Stimulated activated CD8-positive, alpha-beta memory T cell treated with anti-CD3 and anti-CD28 coated beads, Interleukin-4, amount 100 ng/mL, for 48 hours (primary cell): ENCODE measurements at places on chromosomes 6 and 20.
A peak's percentile ranks its signal among the peaks of the same experiment; 100 is the strongest.

GRCh38 chr6:146408583-146408982, 135.1 kb upstream of the RAB32 start:
- no peak for DNase-seq

DNA sequence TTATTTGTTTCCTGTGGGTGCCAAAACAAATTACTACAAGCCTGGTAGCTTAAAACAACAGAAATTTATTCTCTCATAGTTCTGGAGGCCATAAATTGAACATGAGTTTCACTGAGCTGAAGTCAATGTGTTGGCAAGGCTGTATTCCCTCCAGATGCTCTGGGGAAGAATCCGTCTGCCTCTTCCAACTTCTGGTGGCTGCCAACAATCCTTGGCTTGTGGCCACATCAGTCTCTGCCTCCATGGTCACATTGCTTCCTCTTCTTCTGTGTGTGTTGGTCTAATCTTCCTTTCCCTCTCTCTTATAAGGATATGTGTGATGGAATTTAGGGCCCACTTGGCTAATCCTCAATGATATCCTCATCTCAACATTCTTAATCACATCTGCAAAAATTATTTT, 92.8 kb upstream of the EPB41L1 start:
- no peak for DNase-seq

- DNase-seq, result peak; percentile 41
These were observed 2.9 kb upstream of the HIVEP2 start for GRCh38 chr6:142947714-142948480.

- DNase-seq, result no peak
These were observed 49.1 kb downstream of the LYRM2 start for GRCh38 chr6:89589297-89590025.

- DNase-seq, result peak; percentile 79
These were observed 40.6 kb downstream of the ISM1 start for GRCh38 chr20:13261460-13262301.

DNA sequence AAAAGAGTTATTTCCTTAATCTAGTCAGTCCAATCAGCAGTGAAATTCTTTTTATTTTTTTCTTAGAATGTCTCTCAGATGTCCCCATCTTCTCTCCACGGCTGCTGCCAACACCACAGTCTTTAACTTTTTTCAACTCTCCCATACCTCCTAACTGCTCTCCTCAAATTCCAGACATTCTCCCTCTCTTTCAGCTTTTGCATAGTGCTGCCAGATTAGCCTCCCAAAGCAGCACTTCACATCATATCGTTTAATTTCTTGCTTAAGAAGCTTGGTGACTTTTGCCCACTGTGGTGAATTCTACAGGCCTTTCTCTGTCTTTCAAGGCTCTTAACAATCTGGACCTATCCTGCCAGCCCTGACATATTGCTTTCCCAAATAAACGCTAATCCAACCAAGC, 233.4 kb downstream of the UST start:
- DNase-seq, result no peak

- DNase-seq, result no peak
These were observed 215.6 kb upstream of the ZNF217 start for GRCh38 chr20:53809217-53809616.

- DNase-seq, result peak; percentile 32
These were observed 28.3 kb upstream of the CARMIL1 start for GRCh38 chr6:25250878-25251277.

- peak; percentile 65 for DNase-seq
These were observed 50.7 kb downstream of the PPP1R3G start for GRCh38 chr6:5135788-5136376.

GRCh38 chr6:133887156-133887879, 1.6 kb upstream of the TCF21 start:
- DNase-seq, result no peak

DNA sequence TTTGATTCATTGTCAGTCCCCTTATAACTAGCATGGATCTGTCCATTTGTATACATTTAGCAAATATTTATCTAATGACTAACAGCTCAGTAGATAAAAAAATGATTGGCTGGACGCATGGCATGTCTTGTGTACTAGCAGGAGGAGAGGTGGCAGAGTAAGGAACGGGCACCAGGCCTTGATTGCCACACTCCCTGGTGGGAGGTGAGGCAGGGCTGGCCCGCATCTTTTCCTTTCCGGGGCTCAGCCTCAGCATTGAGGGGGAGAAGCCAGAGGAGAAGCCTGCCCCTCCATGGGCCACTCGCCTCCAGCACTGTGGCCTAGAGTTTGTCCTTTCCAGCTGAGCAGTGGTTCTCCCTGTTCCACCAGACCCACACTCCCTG, 84.9 kb upstream of the TMEM181 start:
- no peak for DNase-seq

DNA sequence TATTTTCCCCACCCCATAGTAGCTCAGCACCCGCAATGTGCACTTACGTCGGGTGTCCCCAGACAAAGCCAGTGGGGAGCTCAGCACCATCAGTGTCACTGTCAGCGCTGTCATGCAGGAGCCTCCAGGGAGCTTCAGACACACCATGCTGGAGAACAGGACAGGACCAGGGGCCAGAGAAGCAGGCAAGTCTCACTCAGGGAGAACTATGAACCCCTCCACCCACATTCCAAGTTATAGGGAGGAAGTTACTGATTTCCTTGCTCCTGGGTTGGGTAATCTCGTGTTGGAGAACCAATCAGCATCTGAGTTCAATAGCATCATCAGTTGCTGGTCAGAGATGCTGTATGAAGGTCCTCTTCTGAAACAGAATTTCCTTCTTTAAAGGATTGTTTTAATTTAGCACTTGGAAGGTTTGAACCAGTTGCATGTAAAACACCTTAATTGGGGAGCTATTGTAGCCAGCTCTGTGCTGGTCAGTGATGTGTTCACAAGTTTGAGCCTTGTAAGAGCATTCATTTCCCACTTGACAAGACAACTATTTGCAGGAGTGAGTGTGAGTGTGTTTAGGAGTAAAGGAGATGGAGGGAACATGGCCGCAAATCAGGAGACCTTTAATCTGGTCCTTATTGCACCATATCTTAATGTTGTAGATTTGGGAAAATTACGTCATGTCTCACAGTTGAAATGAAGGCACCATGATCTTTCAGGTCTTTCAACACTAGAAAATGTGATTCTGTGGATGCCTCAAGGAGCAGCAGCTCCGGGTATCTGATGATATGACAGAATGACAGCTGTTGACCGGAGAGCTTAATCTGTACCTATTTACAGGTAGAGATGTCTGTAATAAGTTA, at the start of gene HLA-DRB1:
Gene HLA-DRB1, minus strand, starts transcription at position 253 of the 854 bp plus-strand sequence. Its CDS starts 106 bp downstream, at position 147.
- peak; percentile 37 for DNase-seq

DNA sequence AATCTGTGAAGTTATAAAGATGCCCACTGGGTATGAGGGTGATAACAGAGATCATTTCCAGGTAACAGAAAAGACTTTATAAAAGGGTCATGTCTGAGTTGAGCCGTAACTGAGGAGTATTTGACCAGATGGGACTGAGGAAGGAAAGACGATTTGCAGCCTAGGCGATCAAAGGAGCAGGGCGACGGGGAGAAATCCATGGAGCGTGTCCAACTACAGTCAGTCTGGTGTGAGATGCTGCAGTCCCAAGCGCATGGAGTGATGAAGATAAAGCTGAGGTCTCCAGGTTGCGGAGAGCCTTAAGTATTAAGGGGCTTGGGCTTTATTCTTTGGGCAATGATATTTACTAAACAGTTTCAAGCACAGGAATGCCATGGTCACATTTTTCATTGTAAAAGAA, 166.7 kb downstream of the PRKN start:
- DNase-seq, result no peak

DNA sequence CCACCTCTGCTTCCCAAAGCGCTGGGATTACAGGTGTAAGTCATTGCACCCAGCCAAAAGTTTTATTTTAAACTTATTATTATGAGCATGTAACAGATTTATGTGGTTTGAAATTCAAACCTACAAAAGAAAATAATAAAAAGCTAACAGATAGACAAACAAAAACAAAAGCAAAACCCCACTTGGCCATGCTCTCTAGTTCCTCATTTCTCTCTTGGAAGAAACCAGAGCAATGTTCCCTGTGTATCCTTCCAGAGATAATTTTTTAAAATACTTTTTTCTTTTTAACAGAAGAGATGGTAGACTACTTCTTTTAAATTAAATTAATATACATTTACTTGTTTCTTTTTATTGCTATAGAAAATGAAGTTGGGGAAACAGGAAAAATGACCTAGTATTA, 28.0 kb upstream of the SLC17A3 start:
- DNase-seq, result no peak

GRCh38 chr6:55812509-55812908, 62.9 kb downstream of the BMP5 start:
- DNase-seq, result no peak

DNA sequence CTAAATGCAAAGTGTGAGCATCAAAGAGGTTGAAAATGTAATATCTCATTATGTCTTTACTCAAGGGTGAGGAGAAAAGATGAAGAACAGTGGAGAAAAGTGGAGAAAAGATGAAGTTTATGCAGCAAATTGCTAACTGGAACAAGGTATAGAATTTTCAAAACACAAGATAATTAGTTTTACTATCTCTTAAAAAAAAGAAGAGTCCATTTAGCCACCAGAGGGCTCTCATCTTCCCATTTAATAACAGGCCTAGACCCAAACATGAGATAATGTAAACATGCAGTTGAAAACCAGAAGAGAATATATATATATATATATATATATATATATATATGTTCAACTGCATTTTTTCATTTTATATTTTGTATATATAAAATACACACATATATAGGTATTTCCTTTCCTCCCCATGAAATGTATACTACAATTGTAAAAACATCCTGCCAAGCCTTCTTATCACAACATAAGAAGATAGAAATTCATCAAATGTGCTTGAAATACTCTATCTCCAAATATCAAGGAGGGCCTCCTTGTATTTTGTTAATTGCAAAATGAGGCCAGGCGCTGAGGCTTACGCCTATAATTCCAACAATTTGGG, 78.4 kb downstream of the ADTRP start:
- no peak for DNase-seq

GRCh38 chr6:119142637-119143036, 64.2 kb upstream of the FAM184A start:
- no peak for DNase-seq

DNA sequence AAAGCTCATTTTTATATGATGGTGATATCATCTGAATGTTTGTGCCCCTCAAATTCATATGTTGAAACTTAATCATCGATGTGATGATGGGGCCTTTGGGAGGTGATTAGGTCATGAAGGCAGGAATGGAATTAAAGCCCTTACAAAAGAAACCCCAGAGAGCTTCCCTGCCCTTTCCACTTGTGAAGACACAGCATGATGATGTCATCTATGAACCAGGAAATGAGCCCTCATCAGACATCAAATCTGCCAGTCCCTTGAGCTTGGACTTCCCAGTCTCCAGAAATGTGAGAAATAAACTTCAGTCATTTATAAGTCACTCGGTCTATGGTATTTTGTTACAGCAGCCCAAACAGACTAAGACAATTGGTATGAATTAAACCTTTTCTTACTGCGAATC, 153.1 kb downstream of the MYB start:
- DNase-seq, result no peak

- no peak for DNase-seq
These were observed 11.7 kb upstream of the FRK start for GRCh38 chr6:116072368-116072767.

DNA sequence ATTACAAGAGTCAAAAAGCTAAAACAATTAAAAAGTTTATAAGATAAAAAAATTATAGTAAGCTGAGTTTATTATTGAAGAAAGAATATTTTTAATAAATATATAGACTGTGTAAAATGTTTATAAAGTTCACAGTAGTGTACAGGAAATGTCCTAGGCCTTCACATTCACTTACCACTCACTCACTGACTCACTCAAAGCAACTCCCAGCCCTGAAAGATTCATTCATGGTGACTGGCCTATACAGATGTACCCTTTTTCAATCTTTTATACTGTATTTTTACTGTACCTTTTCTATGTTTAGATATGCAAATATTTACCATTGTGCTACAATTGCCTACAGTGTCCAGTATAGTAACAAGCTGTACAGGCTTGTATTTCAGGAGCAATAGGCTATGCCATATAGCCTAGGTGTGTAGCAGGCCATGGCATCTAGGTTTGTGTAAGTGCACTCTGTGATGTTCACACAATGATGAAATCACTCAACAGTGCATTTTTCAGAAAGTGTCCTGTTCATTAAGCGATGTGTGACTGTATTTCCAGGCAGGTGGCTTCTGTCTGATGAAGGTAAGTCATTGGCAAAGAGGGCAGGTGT, 130.2 kb downstream of the BTBD3 start:
- DNase-seq, result no peak

DNA sequence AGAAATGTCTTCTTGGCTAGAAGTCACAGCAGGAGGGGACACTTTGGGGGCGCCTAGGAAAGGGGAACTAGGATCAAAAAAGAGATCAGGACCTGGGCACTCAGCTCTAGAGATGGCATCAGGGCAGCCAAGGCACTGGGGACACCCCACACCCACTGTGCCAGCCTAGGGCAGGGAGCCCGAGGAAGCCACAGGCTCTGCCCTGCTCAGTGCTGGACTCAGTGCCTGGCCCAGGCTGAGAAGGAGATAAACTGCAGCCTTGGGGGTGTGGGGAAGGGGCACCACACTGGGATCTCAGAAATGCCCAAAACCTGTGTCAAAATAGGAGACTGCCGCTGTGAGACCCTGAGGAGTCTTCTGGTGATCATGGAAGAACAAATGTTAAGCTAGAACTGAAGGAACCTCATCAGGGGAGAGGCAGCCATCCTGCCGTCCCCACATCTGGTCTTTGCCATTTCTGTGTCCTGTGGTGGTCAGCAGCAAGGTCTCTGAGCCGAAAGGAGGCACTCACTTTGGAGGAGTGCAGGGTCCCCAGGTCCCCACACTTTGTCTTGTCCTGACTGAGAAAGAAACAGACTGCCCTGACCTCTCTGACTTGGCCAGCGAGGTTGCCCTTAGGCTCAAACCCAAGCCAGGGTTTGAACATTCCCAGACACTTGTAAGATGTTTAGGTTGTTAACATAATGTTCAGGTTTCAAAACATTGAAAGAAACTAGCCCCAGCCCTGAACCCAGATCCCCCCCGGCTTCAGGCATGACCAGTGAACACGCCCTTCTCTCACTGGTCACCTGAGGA, 2.3 kb downstream of the ARFRP1 start:
- DNase-seq, result peak; percentile 18

DNA sequence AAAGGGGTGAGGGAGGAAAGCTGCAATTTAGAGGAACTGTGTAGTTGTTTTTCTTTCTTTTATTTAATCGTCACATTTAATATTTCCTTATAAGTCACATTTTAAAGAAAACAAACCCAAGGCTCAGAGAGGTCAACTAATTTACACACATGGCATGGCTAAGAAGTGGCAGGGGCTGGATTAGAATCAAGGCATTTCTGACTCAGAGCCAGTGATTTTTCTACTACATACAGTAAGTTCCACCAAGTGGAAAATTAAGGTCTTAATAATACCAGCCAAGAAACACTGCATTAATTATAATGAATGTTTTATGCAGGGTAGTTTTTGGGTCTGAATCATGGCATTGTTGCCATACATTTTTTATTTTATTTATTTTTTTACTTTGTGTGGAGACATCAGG, 607.7 kb upstream of the CITED2 start:
- no peak for DNase-seq
